ENCODE measurements at places on chromosomes 5 and 9.

DNA sequence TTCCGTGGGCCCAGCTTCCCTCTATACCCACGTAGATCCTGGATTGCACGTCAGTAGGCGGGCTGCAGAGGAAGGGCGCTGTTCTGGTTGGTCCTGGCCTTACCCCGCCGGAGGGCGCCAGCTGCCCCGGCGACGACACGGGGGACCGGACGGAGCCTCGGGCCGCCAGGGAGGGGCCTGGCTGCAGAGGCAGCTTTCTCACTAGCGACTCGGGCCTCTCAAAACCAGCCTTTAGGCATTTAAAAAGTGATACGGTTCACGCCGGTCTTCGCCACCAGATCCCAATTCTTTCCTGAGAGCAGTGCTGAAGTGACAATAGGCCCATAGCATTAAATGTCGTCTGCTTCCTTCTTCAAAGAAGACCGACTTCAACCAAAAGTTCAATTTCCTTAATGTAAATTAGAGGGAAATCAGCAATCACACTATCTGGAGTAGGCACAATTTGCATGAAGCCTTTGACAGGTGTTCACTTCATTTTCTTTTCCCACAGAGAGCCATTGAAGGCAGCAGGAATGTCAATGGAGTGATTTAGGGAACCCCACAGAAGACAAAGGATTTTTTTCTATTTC is 17.6 kb upstream of the UBE2D2 start:
- peak; percentile 81 for DNase-seq

DNA sequence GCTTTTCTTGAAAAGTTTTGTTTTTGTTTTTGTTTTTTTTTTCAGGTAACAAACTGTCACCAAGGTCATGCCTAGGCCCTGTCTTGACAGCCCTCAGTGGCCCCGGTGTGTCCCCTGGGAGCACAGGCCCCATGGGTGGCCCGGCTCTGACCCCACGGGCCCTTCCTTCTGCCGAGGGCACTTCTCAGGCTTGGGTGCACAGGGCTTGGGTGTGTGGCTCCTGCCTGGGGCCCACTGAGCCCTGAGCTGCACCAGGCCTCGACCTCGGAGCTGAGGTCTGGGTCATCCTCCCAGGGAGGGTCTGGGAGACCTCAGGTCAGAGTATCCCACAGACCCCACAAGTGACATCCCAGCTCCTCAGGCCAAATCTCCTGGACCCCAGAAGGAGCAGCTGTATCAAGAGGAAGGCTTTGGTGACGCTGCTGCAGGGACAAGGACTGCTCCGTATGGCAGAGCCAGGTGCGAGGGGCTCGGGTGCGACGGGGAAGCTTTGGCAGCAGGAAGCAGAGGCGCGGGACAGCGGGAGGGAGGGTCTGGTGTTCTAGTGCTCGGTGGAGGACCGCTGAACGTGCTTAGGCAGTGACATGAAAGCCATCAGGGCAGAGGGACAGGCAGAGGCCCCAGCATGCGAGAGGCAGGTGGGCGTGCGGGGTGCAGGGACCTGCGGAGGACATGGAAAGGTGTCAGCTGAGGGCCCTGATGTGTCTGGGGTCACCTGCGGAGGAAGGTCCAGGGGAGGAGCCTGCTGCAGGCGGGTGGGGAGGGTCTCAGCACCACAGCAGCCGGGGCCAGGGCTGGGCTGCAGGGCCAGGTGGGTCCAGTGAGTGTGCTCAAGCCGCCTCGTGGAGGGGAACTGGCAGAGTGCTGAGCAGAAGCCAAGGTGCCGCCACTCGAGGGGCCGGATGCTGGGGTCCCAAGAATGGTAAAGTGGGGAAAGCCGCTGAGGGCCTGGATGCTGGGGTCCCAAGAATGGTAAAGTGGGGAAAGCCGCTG is 18.4 kb upstream of the SLC9A3 start:
- peak; percentile 64 for DNase-seq

GRCh38 chr5:129049126-129049799 is 45.3 kb upstream of the ISOC1 start:
- DNase-seq: no peak

GRCh38 chr9:127741831-127742434 is 6.8 kb upstream of the TOR2A start:
- peak; percentile 88 for DNase-seq

DNA sequence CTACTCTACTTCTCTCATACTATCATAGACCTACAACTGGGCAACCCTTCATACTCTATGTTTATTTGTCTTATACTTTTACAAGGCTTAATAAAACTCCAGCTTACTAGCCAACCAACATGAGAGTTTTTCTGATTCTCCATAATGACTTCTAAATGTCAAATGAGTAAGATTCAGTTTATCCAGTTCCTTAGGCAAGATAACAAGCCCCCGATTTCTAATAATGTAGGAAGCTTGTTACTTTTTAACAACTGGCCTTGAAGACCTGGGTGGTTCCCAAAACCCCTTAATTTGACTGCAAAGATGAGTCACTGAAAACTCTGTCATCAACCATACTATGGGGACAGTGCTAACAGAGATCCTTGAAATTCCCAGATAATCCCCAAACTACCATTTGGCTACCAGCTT is 294.6 kb upstream of the ACTBL2 start:
- DNase-seq: no peak

GRCh38 chr9:5838884-5839571 is 6.1 kb upstream of the ERMP1 start:
- DNase-seq: no peak

- DNase-seq: no peak
Measured at GRCh38 chr5:51846015-51846414, 462.8 kb downstream of the ISL1 start.

DNA sequence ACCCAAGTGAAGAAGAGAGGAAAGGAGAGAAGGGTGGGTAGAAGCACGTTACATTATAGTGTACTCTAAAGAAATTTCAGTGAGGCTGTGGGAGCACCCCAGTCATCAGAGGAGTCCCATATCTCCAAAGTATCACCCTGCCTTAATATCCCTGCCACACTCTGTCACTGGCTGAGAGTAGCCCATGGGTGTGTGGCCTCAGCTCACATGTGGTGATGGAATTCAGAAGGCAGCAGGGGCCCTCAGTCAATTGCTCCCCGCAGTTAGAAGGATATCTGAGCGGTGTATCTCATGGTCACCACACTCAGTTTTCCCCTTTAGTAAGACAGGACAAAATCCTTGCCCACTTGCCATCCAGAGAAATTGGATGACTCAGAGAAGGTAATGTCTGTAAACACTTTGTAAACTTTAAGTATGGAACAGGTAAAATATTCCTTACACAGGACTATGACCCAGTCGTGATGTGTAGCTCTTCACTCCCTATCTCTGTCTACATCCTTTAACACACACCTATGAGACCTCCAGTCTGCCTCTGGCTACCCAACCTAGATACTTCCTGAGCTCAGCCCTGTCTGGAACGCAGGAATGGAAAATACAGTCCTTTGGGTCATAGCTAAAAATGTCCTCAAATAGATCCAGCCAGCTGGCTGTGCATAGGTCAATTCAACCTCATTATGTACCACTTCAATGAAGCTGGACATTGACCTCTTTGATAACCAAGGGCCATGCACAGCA is 24.3 kb upstream of the PLIN2 start:
- no peak for DNase-seq

GRCh38 chr5:15425766-15426165 is 74.2 kb upstream of the FBXL7 start:
- DNase-seq: no peak

DNA sequence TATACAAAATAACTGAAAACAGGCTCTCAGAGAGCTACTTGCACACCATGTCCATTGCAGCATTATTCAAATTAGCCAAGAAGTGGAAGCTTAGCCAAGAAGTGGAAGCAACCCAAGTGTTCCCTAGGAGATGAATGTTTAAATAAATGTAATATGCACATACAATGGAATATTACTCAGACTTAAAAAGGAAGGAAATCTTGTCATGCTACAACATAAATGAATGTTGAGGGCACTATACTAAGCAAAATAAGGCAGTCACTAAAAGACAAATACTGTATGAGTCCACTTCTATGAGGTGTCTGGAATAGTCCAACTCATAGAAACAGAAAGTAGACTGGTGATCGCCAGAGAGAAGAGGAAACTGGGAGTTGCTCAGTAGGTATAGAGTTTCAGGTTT is 438.1 kb downstream of the MAT2B start:
- DNase-seq: no peak

DNA sequence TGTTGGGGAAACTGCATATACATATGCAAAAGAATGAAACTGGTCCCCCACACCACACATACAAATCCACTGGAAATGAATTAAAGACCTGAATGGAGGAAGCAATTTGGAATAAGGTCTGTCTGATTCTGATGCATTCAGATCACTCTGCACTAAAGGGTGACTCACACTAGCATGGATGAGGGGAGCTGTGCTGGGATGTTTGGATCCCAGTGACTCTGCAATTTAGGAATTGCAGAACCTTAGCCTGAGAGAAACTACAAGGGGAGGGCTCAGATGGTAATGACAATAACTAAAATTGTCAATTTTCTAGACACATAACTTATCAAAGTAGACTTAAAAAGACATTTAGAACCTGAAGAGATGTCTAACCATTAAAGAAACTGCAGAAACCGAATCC is 312.0 kb downstream of the CDK5RAP2 start:
- no peak for DNase-seq

- peak; percentile 80 for DNase-seq
Measured at GRCh38 chr9:137218754-137219271, 3.2 kb downstream of the RNF208 start.
